NCI-H2227 treated with DMSO at 0.1 percent for 48 hours (cell line): ENCODE measurements at places on chromosomes 2 and 18.

DNA sequence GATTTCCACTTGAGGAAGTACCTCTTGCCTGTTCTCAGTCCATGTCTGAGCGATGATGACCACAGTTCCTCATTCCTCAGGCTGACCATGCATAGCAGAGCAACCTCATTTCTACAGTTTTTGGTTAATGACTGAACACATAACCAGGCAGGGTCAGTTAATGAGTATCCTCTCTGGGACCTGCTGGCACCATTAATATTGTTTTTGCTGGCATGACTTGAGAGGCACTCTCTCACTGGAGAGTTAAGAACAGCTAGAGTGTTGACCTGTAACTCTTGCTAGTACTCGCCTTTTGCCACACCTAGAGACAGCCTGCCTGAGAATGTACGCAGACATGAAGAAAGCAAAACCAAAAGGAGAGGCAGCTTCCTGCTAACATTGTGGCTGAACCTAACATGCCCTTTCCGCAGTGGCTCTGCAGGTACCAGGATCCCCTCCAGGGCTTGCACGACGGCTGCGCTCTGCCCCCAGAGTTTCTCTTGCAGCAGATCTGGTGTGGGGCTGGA is 23.9 kb downstream of the PECR start:
- no peak for DNase-seq

- DNase-seq, result no peak
Measured at GRCh38 chr18:13653746-13654433, 72.5 kb downstream of the FAM210A start.

- DNase-seq, result no peak
Measured at GRCh38 chr2:217840522-217840921, 162.3 kb downstream of the TNS1 start.

GRCh38 chr2:74546004-74546403 is 7.7 kb downstream of the LOXL3 start:
- DNase-seq, result no peak

DNA sequence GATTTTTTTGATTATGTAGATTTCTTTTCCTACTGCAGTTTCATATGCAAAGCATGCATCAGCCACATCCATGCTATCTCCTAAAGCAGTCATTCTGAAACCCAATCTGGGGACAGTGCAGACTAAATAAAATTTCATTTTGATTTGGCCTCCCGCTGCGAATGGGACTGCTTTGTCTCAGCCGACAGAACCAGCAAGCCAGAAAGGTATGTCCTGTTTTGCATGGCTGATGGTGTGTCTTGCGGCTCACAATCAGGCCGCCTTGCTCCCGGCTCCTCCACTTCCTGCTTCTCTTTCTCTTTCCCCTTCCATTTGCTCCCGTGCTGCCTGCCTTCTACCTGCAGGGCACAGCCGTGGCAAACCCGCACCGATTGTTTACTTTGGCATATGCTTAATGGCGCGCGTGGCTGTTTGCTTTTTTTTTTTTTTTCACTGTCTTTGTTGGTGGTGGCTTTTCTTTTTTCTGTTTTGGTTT is 419.6 kb upstream of the POU3F3 start:
- no peak for DNase-seq
